ENCODE measurements at places on chromosomes 12 and 14.
A peak's percentile ranks its signal among the peaks of the same experiment; 100 is the strongest.

DNA sequence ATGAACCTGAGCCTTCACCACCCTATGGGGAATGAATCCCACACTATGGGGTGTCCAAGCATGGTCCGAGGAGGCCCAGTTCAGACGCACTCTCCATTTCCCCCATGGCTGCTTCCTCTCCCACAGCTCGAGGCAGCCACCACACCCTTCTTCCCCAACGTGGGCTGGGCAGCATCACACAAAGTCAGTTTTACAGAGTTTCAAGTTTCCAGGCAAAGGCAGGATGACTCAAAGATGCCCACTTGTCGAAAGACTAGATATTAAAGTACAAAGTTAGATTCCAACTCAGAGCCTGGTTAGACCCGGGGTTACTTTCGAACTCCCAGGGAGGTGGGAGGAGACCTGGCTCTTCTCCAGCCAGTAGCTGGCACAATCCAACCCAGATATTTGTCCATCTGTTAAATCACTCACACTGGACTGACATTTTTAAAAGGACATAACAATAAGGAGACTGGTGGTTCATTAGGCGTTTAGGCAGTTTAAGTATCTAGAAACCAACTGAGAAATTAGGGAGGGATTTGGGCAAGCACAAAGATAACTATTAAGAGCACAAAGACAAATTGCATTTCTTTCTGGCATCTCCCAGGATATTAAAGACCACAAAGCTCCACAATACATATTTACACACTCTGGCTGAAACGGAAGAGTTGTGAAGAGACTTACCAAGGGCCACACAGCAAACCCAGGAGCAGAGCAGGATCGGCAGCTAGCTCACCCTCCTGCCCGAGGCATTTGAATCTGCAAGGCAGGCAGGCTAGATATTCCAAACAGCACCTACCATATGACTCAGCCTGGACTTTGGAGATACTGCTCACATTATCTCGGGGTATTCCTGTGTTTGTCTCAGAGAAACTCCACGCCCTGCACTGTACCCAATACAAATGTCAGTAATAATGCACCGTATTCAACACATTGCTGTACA lies 34.8 kb downstream of the TMCC3 start:
- peak; percentile 22 for DNase-seq

GRCh38 chr12:56449622-56449984 lies 377 bp upstream of the TIMELESS start:
- DNase-seq: no peak

GRCh38 chr12:16329594-16329993 lies 17.9 kb upstream of the MGST1 start:
- DNase-seq: no peak

DNA sequence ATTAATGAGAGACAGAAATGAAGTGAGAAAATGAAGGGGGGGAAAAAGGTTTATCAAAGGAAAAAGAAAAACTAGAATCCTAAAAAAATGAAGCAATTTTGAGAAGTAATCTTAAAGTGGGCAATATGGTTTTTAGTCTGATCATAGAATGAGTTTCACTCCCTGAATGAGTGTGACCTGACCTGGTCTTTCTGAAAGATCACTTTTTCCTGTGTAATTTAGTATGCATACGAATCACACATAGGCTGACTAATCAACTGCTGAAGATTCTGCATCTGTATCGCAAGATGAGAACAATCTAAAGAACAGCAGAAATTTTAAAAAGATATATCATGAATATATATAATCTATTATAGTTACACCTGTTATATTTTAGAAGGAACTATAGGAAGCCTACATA lies 11.3 kb downstream of the GNPTAB start:
- DNase-seq: no peak

GRCh38 chr12:111607239-111607638 lies 8.1 kb upstream of the ATXN2 start:
- DNase-seq: peak; percentile 39

- DNase-seq: peak; percentile 25
These were observed 47.6 kb upstream of the RBM19 start for GRCh38 chr12:114013575-114014345.

DNA sequence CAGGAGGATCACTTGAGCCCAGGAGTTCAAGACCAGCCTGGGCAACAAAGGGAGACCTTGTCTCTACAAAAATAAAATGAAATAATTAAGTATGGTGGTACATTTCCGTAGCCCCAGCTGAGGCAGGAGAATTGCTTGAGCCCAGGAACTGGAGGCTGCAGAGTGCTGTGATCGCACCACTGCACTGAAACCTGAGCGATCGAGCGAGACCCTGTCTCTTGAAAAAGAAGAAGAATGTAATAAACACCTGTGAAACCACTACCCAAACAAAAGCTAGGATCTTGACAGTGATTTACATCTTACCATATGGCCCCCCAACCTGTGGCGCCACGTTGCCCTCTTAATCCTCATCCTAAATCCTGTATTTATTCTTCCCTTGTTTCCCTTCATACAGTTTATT lies 5.7 kb upstream of the DTX1 start:
- DNase-seq: no peak

Measured in hematopoietic multipotent progenitor cell treated with erythropoietin and hydrocortisone succinate and interleukin-3 and kit ligand, for 4 days (in vitro differentiated cells).